Hematopoietic multipotent progenitor cell (in vitro differentiated cells): ENCODE measurements at places on chromosomes 3 and 15. TPM values are rescaled to one million over a fixed set of nuclear protein-coding genes. Genes with fewer than 3 reads are reported as not detected.

The FEZF2 gene
- not detected for total RNA-seq

The EIF2B5 gene
- 60.3 TPM for total RNA-seq

The OXTR gene
- 0.27 TPM for total RNA-seq

The RBP2 gene
- total RNA-seq = not detected

The PLD1 gene
- total RNA-seq = 4.8 TPM

The MUC20 gene
- total RNA-seq = 4.6 TPM

The MYZAP gene
- 0.27 TPM for total RNA-seq

The SLC51A gene
- total RNA-seq = not detected

The NR2F2 gene
- total RNA-seq = not detected

The TTLL13 gene
- under 0.01 TPM for total RNA-seq

The CPN2 gene
- not detected for total RNA-seq

The FGF7 gene
- total RNA-seq = under 0.01 TPM

The KLHL6 gene
- total RNA-seq = 65.2 TPM

The DPPA2 gene
- total RNA-seq = under 0.01 TPM

The SMAD6 gene
- total RNA-seq = 3.2 TPM

The SATB1 gene
- total RNA-seq = 141 TPM

The SAMMSON gene
- total RNA-seq = under 0.01 TPM

The GCHFR gene
- total RNA-seq = 25.3 TPM

The EIF4E3 gene
- total RNA-seq = 8.6 TPM

The RNF123 gene
- 37.4 TPM for total RNA-seq

The ERICH6 gene
- not detected for total RNA-seq

The CACNA2D2 gene
- total RNA-seq = 1.1 TPM

The LRRN1 gene
- 3.8 TPM for total RNA-seq

The RBPMS2 gene
- 0.27 TPM for total RNA-seq

The RHO gene
- under 0.01 TPM for total RNA-seq

The SCAMP5 gene
- 4.8 TPM for total RNA-seq

The XIRP1 gene
- under 0.01 TPM for total RNA-seq

The SLC22A14 gene
- under 0.01 TPM for total RNA-seq

The CMTM8 gene
- 2.2 TPM for total RNA-seq

The NR2E3 gene
- not detected for total RNA-seq

The A4GNT gene
- total RNA-seq = not detected

The ANKRD34C gene
- total RNA-seq = not detected

The HES1 gene
- 4.0 TPM for total RNA-seq

The DNAH12 gene
- under 0.01 TPM for total RNA-seq

The GUCA1C gene
- not detected for total RNA-seq

The ACAA1 gene
- total RNA-seq = 43.1 TPM

The AHSG gene
- not detected for total RNA-seq

The EHHADH gene
- 4.0 TPM for total RNA-seq

The C3orf18 gene
- 6.2 TPM for total RNA-seq

The MYO5C gene
- total RNA-seq = 41.2 TPM

The SLC51B gene
- not detected for total RNA-seq

The ATP13A5 gene
- total RNA-seq = not detected
